ENCODE measurements at places on chromosomes 16 and 17.
A peak's percentile ranks its signal among the peaks of the same experiment; 100 is the strongest.

DNA sequence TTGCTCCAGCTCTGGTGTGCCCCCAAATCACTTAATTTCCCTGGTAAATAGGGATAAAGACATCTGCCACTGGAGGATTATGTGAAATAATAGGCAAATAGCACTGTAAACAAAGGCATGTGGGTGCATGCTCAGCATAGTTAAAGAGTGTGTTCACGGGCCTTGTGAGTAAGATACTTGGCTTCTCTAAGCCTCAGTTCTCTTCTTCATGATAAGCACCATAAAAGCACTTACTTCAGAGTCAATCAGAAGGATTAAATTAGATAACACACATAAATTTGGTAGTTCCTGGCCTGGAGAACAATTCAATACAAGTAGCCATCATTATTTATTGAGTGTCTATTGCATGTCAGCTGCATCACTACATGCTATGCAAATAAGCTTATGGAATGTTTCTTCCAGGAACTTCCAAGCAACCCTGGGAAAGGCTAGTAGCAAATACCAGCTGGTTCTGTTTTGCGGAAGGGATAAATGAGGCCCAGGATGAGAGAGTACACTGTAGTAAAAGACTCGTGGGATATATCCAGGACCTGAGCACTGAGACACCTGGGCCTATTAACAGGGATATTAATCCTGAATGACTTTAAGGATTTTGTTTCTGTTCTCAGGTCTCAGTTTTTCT, 14.5 kb downstream of the CCL11 start:
- no peak for DNase-seq

DNA sequence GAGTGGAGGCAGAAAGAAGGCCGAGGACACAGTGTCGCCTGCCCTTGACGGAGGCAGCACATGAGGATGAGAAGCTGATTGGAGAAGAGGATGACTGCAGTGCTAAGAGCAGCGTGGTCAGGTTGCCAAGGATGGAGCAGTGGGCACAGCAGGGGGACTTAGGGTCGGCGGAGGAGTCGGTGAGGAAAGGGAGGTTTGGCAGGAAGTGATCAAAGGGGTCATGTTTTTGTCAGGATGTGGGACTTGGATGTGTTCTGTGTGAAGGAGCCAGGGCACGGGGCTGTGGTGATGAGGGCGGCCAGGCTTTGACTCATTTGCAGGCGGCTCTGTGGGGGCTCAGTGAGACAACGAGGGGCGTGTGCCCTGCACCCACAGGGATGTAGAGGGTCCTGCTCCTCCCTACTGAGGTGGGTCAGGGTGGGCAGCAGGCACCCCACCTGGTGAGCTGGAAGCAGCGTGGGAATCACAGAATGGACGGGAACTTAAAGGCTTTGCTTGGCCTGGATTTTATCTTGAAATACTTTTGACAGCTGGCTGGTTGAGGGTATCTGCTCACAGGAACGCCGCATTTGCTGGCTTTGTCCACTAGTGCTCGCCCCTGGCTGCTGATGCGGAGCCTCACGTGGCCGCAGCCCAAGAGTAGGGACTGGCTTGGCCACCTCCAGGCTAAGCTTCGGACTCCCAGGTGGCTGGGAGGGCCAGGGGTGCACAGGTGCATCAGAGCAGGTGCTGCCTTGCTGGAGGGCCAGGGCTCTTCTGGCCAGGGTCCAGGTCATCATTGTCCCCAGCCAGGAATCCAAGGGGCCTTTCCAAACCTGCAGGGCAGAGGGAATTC, 6.0 kb downstream of the MPG start:
- no peak for DNase-seq

DNA sequence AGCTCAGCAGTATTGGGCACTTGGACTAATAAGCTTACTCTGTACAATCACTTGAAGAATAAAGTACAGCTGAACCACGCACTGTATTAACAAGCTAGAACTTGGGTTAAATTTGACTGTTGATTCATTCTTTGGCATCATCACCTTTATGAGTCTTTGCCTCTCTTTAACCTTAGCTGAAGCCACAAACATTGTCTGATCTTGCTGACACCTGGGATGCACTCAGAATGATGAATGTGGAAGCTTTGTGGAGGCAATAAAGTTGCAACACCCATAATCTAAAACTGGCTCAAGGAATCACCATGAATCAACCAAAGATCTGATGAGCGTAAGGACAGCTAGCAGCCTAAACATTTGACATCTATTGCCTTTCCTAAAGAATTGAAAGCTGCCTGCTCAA, 590.6 kb upstream of the SOX9 start:
- DNase-seq, result no peak

GRCh38 chr17:73569762-73570319, 74.4 kb downstream of the SDK2 start:
- no peak for DNase-seq

GRCh38 chr17:9226794-9227135, 205.5 kb downstream of the NTN1 start:
- DNase-seq, result peak; percentile 17

DNA sequence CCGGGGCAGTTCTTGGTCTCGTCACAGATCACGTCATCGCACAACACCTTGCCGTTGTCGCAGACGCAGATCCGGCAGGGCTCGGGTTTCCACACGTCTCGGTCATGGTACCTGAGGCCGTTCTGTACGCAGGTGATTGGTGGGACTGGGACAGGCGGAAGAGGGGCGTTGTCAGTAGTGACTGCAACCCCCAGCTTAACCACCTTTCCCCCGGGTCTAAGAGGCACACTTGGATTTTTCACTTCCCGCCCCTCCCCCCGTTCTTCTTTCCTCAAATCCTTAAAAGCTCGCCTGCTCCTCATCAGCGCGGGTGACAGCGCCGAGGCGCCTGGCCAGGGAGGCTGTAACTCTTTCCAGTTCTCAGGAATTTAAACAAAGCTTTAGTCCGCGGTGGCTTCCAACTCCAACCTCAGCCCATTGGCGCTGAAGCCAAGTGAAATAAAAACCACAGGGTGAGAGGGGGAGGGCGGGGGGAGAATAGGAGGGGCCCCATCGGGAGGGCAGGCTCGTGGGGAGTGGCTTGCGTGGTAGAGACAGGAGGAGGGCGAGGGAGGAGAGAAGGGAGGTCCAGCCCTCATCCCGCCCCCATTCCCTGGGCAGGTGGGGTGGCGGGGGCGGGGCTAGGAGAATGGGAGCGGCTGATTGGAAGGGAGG, 1.5 kb downstream of the COL1A1 start:
- peak; percentile 69 for DNase-seq

Measured in CD4-positive, alpha-beta T cell treated with Interleukin-2 at 100 ng/mL for 4 hours (primary cell).